Activated gamma-delta T cell (primary cell): ENCODE measurements at places on chromosomes 6 and 20.

- DNase-seq, result no peak
Measured at GRCh38 chr20:12179692-12180091, 262.0 kb downstream of the BTBD3 start.

DNA sequence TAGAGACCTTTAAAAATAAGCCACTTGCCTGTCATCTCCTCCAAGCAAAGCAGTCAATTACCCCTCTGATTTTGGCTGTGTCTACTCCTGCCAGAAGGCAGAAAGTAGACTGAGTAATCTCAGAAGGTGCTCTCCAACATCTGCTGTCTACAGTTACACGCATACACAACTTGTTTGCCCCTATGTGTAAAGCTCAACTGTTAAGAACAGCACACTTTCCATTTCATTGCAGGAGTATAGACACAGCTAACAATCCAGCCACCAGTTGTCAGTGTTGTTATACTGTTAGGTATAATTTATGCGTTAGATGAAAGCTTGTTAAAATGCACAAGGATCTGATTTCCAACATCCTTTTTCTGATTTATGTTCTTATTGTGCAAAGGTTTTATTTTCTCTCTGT, 88.2 kb downstream of the SAMD3 start:
- DNase-seq, result no peak

GRCh38 chr6:37188962-37189510, 19.1 kb downstream of the PIM1 start:
- no peak for DNase-seq

DNA sequence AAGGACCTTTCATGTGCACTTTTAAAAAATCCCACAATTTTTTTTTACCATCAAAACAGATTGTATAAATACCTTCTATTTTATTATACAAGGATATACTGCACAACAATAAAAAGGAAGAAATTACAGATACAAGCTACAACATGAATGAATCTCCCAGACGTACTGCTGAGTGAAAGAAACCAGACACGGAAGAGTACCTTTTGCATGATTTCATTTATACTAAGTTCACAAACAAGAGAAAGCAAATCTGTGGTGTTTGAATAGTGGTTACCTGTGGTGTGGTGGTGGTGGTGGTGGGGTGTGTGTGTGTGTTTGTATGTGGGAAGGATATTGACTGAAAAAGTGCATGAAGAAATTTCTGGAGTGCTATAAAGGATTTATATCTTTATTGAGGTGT, 6.8 kb upstream of the PLCB4 start:
- no peak for DNase-seq

- no peak for DNase-seq
Measured at GRCh38 chr20:25194333-25194972, 1.1 kb upstream of the ENTPD6 start.

GRCh38 chr6:117417851-117418250, 7.9 kb downstream of the ROS1 start:
- no peak for DNase-seq
